Epithelial cell of proximal tubule (primary cell): ENCODE measurements at places on chromosomes 12 and 14. TPM values are rescaled to one million over a fixed set of nuclear protein-coding genes. Genes with fewer than 3 reads are reported as not detected.

CLEC2D gene
- total RNA-seq: 1.7 and 3.2 TPM in 2 replicates

TESPA1 gene
- total RNA-seq: not detected in 2 replicates

SALL2 gene
- total RNA-seq: 12.1 and 29.7 TPM in 2 replicates

GRCh38 chr12:112998987-112999767 is 20.9 kb downstream of the OAS2 start:
- no peak for DNase-seq

SLC6A12 gene
- 0.07 TPM in 1 of 2 replicates, not detected in the other for total RNA-seq

DNA sequence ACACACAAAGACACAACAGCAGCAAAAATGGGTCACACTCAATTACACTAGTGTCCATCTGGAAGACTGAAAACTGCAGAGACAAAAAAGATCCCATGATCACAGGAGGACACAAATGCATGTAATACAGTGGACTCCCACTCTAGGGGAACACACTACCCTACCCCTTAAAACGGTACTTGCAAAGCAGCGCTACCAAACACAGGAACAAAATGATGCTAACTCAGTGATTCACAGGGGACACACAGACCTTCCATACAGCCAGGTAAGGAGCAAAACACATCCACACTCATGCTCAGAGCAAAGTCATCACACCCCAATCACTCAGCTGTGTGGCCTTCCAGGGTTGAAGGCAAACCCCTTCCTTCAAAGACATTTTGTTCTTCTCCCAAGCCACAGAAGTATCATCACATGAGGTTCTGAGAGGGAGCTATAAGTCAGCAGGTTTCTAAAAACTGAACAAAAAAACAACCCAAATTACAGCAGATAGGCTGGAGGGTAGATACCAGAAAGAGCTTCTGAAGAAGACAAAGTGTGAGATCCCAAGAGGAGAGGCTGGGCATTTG is 14.8 kb downstream of the SMUG1 start:
- no peak for DNase-seq

DNA sequence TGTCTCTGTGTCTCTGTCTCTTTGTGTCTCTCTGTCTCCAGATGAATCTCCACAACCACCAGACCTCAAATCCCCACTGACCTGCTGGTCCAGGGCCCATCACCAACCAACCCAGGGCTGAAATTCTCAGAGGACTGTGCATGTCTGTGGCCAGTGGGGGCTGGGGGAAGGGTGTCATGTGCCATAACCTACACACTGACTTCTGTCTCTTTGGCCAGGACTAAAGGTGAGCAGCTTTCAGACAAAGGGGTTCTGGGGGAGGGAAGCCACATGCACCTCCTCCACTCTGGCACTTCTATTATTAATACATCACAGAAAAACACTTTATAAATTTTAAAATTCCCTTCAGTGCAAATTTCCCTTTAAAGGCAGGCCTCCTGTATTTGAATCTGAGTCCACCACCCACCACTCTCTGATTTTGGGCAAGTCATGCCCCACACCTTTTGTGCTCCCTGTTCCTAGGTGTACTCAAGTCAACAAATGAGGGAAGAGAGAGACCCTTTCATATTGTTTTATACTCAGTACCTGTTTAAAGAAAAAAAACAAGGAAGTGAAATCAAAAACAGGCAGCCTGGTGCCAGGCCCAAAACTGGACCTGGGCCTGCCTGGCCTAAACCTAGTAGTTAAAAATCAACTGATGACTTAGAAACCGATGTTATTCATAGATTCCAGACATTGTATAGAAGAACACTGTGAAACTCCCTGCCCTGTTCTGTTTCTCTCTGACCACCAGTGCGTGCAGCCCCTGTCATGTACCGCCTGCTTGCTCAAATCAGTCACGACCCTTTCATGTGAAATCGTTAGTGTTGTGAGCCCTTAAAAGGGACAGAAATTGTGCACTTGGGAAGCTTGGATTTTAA is 80.2 kb downstream of the TUNAR start:
- peak; percentile 39 for DNase-seq

DNA sequence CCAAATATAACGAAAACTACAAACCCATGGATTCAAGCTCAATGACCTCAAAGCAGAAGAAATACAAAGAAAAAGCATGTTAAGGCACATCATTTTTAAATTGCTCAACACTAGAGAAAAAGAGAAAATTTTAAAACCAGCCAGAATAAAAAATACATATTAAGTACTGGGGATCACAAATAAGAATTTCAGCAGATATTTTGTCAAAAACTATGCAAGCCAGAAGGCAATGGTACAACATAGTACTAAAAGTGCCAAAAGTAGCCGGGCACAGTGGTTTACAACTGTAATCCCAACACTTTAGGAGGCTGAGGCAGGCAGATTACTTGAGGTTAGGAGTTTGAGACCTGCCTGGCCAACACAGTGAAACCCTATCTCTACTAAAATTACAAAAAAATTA is 10.2 kb downstream of the SGPP1 start:
- DNase-seq: no peak
